Mesenteric fat pad (tissue), 1 donor: ENCODE measurements at places on chromosomes 3 and 15. TPM values are rescaled to one million over a fixed set of nuclear protein-coding genes. Genes with fewer than 3 reads are reported as not detected.
A peak's percentile ranks its signal among the peaks of the same experiment; 100 is the strongest.

PSTPIP1 gene
- 24.8 TPM for total RNA-seq

AEN gene
- 23.3 TPM for total RNA-seq

DNA sequence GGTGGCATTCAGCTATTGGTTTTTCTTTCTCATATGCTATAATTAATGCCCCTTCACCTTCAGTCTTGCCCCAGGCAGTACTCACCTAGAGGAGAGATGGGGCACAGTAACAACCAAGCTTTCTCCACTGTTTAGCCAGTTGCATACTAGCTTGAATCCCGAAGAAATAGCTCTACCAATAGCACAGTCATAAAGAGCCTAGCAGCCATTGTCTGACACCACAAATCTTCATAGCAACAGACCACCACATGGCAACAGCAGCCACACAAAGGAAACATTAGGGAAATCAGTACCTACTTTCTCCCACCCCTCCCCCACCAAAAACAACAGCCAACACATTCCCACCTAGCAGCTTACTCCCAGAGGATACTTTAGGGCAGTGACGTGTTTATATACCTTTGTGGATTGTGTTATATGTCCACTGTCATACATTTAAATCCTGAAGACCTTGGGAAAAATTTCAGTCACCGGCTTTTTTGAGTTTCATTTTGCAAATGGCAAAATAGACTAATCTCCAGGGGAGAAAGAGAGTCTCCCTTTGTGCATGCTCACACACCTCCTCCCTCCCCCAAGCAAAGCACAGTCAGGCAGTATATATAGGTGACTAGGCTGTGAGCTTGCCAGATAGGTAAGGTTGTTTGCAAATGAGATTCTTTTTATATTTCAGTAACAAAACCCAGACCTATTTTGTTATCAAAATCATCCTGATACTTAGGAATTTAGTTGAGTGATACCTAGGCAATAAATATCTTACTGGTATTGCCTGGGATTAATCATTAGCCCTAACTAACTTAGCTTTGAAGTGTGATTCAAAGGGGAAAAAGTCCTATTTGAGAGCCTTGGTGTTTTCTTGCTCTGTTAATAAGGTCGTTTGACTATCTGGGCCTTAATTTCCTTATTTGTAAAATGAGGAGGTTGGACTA, 140.6 kb downstream of the RBPMS2 start:
- no peak for DNase-seq

DNA sequence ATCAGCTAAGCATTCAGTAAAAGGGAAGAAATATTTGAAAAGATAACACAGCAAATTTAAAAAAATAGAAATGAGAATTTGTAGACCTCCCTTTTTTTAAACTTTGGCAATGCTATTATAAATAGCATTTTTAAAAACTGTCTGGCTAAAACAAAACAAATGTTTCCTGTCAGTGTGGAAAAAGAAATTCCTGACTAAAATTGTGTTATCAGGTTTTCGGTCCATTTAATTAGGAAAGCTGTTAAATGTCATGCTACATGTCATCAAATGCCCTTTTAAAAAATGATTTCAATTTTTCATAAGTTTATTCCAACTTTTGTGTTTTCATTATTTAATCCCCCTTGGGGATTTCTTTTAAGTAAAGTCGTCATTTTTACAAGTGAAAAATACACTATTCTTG, 29.6 kb downstream of the COL8A1 start:
- no peak for DNase-seq

GRCh38 chr3:132435911-132436425, 18.7 kb downstream of the DNAJC13 start:
- no peak for DNase-seq

DNA sequence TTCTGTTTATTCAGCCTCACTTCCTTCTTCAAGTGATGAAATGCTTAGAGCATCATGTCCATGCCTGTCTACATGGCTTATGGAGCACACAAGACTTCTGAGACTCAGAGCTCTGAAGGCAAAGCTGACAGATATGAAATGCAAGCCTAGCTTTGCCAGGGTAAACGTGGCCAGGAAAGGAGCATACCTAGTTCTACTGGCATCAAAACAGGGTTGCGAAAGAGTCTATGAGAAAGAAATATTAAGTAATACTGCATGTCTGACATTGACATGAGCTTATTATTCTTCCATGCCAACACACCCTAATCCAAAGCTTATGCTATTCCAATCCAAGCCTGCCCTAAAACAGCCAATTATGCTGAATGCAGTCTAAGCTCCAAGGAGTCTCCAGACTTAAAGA, 391.5 kb downstream of the ERC2 start:
- DNase-seq, result no peak

GRCh38 chr15:52678468-52679231, 538 bp downstream of the ATOSA start:
- DNase-seq, result peak; percentile 91

DNA sequence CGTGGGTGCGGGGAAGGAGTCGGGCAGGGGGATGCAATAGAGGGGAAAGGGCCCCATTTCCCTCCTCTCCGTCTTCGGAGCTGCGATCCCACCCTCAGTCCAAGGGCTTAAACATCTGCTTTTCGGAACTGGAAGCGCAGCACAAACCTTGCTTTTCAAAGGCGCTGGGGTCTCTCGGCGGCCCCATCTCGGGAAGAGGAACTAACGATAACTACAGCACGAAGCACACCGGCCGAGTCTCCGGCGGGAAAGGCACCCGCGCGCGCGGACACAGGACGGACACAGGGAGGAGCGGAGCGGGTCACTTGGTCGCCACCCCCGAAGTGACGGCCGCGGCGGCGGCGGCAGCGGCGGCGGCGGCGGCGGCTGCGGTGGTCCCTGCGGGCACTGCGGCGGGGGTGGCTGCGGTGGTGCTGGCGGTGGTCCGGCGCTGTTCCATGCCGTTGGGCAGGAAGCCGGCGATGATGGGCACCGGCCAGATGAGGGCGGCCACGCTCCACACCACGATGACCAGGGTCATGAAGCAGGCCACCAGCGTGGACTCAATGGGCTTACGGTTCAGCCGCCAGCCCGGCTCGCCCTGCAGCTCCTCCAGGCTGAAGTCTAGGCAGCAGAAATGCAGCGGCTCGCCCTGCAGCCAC, 1.1 kb downstream of the TMEM158 start:
- DNase-seq, result peak; percentile 92

DNA sequence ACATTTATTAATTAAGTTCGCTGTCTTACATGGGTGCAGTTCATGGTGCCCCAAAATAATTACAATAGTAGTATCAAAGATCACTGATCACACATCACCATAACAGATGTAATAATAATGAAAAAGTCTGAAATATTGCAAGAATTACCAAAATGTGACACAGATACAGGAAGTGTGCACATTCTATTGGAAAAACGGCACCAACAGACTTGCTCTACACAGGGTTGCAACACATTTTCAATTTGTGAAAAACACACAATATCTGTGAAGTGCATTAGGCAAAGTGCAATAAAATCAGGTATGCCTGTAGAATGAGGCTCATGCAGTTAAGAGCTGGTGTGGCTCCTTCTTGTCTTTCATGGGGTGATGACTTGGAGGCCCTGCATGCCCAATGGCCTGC, 265.8 kb downstream of the RPLP1 start:
- DNase-seq, result no peak

DNA sequence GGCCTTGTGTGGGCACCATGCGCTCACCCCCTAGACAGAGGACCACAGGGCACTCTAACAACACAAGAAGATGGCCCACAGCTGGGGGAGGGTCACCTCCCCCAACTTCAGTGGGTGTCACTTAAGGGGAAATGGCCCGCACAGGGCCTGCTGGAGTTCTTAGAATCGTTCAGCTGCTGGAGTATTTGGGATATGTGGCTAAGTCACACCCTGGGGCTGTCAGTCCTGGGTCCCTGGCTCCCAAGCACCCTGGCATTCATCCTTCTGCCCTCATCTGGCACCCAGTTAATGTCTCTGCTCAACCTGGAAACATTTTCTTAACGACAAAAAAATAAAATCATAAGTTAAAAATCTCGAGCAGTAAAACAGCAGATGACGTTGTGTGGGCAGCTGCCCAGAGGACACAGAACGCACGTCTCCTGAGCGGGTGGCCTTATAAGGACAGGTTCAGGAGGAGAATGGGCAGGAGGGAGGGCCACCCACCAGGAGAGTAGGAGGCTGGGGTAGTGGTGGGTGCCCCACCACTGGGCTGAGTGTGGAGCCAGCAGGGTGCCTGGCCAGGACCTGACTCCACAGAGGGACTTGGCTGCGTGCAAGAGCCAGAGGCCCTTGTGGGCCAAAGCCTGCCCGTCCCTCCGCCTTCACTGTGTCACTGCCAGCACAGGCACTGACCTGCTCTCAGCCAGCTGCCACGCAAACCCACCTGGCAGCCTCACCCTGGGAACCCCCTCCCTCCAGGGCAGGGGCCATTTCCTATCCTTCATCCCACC, 11.5 kb downstream of the KBTBD13 start:
- no peak for DNase-seq
